Stimulated activated CD4-positive, alpha-beta T cell treated with anti-CD3 and anti-CD28 coated beads, Interleukin-1b, Interleukin-23, amount 100 ng/mL, for 4 hours (primary cell): ENCODE measurements at places on chromosomes 13 and 19.

GRCh38 chr19:53580871-53581835 lies 43.2 kb downstream of the ZNF331 start:
- DNase-seq: no peak

DNA sequence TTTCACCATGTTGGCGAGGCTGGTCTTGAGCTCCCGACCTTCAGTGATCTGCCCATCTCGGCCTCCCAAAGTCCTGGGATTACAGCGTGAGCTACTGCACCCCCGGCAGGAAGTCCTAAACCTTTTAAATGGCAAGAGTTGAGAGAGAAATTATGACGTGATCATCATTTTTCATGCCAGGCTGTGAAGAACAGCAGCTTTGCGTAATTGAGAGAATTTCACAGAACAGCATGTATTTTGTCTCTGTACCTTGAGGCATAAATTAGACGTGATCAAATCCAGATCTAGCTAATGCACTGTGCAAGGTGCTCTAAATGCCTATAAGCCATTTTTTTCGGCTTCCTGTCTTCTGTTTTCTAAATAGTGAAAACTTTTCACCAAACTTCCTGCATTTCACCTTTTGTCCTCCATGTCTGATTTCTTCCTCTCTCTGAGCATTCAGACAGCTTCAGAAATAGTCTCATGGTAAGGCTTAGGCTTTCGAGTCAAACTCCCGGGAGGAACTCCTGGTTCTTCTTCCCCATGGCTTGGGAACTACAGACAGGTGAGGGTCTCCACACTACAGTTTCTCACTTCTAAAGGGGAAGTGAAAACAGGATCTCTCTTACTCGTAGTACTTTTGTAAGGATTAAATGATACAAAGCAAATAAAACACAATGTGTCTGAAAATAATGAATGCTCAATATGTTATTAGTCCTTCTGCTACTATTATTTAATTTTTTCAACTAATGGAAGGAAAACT lies 51.0 kb downstream of the WDFY2 start:
- DNase-seq: no peak

- no peak for DNase-seq
These were observed 206.1 kb downstream of the DNAJC15 start for GRCh38 chr13:43229506-43229905.

DNA sequence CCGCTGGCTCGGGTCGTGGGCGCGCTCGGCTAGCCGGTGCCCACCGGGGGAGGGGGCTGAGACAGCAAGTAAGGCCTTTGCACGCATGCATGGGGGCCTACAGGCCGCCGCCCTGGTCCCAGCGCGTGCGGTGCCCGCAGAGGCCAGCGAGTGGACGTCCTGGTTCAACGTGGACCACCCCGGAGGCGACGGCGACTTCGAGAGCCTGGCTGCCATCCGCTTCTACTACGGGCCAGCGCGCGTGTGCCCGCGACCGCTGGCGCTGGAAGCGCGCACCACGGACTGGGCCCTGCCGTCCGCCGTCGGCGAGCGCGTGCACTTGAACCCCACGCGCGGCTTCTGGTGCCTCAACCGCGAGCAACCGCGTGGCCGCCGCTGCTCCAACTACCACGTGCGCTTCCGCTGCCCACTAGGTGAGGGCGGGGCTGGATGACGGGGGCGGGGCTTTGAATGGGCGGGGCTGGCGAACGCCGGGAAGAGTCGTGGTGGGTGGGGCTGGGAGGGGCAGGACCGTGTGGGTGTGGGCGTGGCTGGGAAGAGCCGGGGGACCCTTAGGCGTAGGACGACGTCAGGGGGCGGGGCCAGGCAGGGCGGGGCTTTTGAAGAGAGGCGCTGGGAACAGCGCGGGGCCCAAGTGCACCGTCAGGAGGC lies 2.1 kb downstream of the CILP2 start:
- peak; percentile 68 for DNase-seq

- DNase-seq: no peak
These were observed 225.6 kb downstream of the RAP2A start for GRCh38 chr13:97659602-97660001.

DNA sequence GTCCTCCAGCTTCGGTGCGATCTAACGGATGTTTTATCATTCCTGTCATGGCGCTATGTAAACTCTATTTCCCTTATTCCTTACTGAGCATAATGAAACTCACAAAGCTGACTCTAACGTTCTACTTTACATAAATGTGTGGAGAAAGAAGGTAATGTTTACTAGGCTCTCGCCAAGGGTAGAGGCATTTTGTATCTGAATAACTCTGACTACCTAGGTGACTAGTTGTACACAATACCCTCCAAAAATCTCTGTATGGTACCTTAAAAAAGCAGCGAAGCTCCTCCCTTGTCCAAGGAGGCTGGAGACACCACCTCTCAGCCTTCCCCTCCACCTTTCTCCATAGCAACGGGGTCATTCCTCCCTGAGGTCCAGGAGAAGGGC lies 316 bp upstream of the ZNF530 start:
- no peak for DNase-seq

DNA sequence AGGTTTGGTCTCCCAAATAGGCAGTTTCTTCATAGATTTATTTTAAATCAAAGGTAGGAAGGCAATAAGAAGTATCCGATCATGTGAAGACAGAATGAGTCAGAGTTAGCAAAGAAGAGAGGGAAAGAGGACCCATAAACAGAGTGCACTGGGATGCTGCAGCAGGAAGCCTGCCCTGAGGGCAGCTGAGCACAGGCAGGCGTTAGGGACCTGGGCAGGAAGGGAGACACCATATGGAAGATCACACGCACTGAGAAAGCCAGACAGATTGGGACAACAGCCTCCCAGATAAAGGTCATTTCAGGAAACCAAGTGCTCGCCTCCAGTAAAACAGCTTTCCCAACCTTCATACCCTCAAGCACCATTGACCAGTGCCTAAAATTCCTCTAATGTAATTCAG lies 598.0 kb downstream of the EFNB2 start:
- DNase-seq: no peak

GRCh38 chr19:48158210-48158790 lies 11.8 kb downstream of the LIG1 start:
- DNase-seq: no peak

- peak; percentile 36 for DNase-seq
These were observed 534 bp downstream of the STK24 start for GRCh38 chr13:98576200-98576945.

- DNase-seq: peak; percentile 76
These were observed 781 bp downstream of the QPCTL start for GRCh38 chr19:45693106-45693788.

GRCh38 chr19:39843919-39844793 lies 2.0 kb downstream of the FBL start:
- DNase-seq: no peak

GRCh38 chr13:109271061-109271460 lies 515.3 kb downstream of the IRS2 start:
- no peak for DNase-seq

- no peak for DNase-seq
These were observed 536 bp downstream of the UBA2 start for GRCh38 chr19:34428549-34429285.
